ENCODE measurements at places on chromosomes 5 and 9.

GRCh38 chr9:129327552-129328328 is 149.7 kb upstream of the IER5L start:
- peak; percentile 32 for DNase-seq

DNA sequence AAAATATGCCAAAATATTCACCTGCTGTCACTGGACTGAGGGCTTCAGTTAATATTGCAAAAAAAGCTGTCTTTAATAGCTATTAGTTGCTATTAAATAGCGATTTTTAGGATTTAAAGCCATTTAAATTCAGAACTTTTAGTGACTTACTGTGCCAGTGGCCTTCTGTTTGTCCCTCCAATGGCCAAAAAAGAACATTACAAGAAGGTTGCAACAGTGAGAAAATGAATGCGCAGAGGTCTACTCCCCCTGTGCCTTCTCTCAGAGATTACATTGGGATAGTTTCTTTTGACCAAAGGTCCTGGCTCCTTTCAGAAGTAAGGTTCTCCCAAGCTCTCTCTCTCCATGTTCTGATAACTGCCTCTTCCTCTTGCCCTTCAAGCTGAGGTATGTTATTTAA is 930.3 kb upstream of the ARRDC3 start:
- no peak for DNase-seq

DNA sequence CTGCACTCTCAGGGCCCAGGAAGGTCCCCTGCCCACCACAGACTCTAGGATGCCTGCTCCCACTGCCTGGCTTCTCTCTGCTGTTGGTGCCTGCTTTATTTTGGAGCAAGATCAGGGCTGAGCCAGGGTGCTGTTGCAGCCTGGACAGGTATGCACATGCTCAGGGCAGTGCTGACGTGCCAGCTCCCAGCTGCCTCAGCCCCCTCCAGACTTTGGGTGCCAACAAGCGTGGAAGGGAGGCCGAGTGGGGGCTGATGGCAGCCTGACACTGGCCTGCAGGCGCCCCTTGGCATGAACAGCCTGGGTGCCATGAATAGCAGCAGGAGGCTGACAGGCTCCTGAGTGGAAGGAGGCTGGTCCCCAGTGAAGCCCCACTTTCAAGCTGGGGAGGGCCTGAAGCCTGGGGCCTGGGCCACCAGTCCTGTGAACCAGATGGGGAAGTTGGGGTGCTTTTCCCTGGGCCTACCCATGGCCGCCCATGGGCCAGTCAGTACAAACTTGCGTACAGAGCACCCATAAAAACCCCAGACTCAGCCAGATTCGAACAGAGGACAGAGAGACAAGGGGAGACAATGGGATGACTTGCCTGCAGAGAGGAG is 6.8 kb downstream of the AMBP start:
- peak; percentile 74 for DNase-seq

DNA sequence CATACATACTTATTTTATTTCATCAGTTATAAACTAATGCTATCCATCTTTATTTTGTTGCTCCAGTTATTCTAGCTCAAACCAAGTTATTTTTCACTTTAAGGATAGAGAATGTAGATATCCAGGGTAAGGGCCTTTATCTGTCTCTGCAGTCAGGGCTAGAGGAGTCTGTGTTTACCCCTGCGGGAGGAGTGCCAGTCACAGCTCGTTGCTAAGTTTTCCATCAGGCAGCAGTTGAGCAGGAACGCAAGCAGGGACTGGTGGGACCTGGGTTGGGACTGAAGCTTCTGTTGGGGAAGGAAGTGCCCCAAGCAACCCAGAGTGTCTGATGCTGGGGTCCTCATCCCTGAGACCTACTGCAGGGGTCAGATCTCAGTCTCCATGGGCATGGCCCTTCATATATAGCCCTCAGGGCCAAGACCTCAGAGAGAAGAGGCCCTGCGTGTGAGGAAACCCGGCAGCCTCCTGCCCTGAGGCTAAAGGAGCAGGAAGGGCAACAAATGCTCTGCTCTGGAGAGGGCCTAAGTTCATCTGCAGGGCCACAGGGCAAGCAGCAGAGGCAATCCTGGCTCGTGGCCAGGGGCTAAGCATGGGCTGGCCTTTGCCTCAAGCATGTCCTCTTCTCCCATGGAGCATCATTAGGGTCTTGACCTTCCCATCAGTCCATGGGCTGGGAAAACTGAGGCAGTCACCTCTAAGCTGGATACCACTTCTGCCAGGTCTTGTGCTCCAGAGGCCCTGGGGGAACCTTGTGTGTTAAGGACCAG is 6.6 kb downstream of the SLC22A4 start:
- DNase-seq, result no peak

GRCh38 chr5:172717481-172718195 is 53.4 kb downstream of the DUSP1 start:
- DNase-seq, result no peak

- DNase-seq, result no peak
Measured at GRCh38 chr5:169527863-169528262, 55.7 kb upstream of the SPDL1 start.

- no peak for DNase-seq
Measured at GRCh38 chr9:69894720-69895119, 74.1 kb downstream of the CFAP95 start.

DNA sequence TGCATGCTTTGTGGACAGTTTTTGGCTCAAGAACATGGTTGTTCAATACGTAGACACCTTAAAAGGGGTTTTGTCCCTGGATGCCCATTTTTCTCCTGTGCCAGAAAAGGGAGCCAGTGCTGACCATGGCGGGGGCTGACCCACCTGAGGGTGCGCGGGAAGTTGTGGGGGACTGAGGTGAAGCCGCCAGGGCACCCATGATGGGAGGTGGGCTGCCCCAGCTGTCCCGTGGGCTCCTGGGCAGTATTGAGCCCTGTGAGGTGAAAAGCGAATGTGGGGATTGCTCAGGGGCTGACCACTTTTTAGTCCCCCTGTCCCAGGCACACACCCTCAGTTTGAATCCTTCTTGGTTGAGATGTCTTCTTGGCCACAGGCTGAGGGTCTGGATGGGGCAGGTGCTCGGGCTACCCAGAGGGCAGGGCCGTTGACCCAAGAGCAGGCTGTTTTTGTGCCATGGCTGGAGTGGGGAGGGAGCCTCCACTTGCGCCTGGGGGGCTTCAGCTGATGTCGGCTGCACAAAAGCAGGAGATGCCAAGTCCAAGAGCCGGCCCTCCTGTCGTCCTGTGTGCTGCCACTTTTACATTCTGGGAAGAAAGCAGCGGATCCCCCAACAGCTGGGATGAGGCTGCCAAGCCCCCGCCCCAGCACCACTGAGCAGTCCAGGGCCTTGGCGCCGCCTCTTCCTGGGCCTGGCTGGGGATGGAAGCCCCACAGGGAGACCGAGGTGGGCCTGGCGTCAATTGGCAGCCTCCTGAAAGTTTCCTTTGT is 120.1 kb downstream of the WNK2 start:
- DNase-seq, result peak; percentile 72

- no peak for DNase-seq
Measured at GRCh38 chr9:1658661-1659362, 356.3 kb upstream of the SMARCA2 start.

- DNase-seq, result no peak
Measured at GRCh38 chr5:151202381-151203139, 21.3 kb downstream of the CCDC69 start.

GRCh38 chr9:123225995-123226394 is 42.4 kb downstream of the STRBP start:
- no peak for DNase-seq

GRCh38 chr5:80753712-80754111 is 98.9 kb upstream of the DHFR start:
- DNase-seq, result no peak

DNA sequence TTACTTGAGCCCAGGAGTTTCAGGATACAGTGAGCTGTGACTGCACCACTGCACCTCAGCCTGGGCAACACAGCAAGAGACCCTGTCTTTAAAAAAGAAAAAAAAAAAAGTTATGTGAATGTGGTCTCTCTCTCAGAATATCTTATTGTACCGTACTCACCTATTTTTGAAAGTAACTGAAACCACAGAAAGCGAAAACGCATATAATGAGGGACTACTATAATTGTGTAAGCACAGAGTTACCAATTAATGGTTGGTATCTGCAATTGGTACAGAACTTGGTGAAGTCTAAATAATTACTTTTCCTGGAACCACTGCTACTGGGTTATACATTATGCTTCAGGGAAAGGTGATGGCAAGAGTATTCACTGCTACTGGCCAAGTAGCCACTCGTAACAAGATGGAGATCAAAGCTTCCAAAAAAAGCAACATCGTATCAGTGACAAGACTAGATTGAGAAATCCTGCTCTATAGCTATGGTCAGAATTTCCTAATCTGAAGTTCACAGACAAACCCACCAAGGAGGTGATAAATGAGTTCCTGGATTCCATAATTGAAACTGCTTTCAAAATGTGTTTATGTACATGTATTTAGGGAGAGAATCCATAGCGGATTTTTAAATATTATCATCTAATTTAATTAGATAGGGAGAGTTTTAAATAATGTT is 82.7 kb downstream of the NR6A1 start:
- DNase-seq, result no peak

- DNase-seq, result no peak
Measured at GRCh38 chr5:86074297-86074696, 543.4 kb upstream of the COX7C start.

DNA sequence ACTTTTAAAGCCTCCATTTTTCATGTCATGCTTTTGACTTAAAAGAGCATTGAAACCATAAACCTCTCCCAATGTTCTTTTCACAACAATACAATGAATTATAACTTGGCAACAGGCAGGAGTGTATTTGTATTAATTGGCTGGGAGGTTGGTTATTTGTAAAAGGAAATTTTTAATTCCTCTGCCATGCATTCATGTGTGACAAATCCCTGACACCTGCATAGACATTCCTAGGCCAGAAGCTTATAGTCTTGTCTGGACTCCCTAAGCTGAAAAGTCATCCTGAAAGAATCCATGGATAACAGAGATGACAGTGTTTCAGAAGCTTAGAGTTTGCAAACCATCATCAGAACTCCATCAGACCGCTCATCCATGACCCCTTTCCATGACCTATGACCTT is 76.3 kb upstream of the PTGER4 start:
- no peak for DNase-seq

GRCh38 chr9:125515983-125516940 is 190.7 kb downstream of the MAPKAP1 start:
- no peak for DNase-seq

DNA sequence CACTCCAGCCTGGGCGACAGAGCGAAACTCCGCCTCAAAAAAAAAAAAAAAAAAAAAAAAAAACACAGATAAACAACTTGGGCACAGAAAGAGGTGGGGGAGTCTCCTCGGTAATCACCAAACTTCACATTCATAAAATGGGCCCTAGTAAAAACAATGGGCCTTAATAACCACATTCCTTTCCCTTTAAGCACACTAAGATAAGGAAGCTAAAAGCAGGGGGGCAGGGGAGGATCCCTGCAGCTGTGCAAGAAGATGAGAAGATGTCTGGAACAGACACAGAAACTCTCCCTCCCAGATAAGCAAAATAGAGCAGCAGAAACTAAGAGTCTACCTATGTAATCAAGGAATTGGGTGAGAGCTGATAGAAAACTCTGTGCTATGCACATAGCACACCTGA is 111.2 kb upstream of the FAM174A start:
- DNase-seq, result no peak

GRCh38 chr5:139138809-139139208 is 59.4 kb downstream of the SIL1 start:
- DNase-seq, result no peak

- no peak for DNase-seq
Measured at GRCh38 chr5:57529864-57530263, 47.3 kb upstream of the ACTBL2 start.

DNA sequence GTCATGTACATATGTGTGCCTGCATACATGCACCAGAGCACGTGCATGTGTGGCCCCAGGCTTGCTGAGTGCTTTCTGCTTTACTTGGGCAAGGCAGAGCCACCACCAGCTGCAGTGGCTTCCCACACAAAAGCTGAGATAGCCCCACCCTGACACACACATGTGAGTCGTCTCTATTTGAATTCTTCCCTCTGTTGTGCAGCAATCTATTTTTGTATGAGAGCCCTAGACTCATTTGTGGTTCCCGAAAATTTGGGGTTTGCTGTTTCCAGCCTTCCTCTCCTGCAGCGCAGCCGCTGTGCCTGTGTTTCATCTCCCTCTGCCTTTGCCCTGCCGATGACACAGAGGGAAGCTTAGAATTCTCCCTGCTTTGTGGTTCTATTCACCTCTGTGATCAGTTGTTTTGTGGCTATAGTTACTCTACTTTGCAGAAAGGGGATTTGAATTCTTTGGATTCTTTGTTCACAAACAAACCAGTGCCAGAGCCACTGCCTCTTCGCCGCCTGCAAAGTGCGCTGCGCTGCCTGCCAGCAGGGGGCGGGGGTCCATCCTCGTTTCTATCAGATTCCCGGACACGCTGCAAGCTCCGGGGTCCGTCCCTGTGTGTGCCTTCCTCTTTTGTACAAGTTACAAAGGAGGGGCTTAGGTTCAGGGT is 95.8 kb upstream of the DAP start:
- DNase-seq, result peak; percentile 94

GRCh38 chr5:174294891-174295620 is 249.6 kb downstream of the NSG2 start:
- DNase-seq, result no peak

- DNase-seq, result no peak
Measured at GRCh38 chr5:143016777-143017516, 246.8 kb downstream of the ARHGAP26 start.

- no peak for DNase-seq
Measured at GRCh38 chr5:464843-465590, 22.0 kb downstream of the EXOC3 start.

GRCh38 chr5:137836997-137837396 is 30.7 kb upstream of the MYOT start:
- no peak for DNase-seq

DNA sequence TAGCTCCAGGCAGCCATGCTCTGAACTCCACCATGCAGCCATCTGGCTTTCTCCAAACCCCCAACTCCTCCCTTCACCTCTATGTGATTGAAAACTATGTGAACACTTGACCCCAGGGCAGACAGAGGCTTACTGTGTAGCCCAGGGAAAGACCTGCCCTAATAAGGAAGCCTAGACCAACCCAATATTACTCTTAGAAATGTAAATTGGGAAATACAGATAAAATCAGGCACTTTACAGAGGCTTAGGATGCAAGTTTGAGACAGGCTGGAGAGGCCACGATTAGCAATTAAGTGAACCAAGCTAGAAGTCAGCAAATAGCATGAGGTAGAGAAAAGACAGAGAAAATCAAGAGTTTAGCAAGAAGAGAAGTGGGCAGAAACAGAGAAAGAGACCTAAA is 141.7 kb upstream of the ABCA1 start:
- no peak for DNase-seq

DNA sequence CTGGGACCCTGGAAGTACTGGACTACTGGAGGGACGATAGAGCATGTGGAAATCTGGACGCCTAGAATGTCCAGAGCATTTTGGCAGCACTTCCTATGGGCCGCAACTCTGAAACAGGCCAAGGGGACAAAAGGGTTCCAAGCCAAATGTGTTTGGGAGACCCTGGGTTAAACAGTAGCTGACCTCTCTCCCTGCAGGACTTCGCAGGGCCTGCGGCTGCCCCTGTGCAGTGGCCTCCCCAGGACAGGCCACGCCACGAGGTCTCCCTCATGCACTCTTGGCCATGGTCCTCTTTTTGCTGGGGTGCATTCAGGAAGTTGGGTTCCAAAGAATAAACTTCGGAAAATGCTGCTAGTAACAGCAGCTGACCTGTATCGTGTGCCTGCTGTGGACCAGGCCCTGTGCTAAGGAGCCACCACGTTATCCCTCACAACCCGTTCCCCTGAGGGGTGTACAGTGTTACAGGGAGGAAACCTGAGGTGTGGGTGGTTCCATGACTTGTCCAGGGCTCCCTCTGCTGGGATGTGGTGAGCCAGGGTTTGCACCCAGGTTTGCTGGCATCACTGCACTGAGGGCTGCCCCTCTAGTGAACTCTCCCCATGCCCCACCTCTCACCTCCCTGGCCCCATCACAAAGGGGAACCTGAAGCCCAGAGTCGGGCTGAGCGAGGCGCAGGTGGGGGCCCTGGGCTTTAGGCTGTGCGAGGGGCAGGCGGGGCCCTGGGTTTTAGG is 79.4 kb downstream of the AMBP start:
- DNase-seq, result no peak
